ENCODE measurements at places on chromosomes 6 and 20. TPM values are rescaled to one million over a fixed set of nuclear protein-coding genes. Genes with fewer than 3 reads are reported as not detected.

The DLK2 gene
- polyA plus RNA-seq: 2.8 TPM

The ZC2HC1B gene
- not detected for polyA plus RNA-seq

The AVP gene
- polyA plus RNA-seq: not detected

The OPRM1 gene
- polyA plus RNA-seq: not detected

The TBCC gene
- polyA plus RNA-seq: 23.0 TPM

The TMEM151B gene
- not detected for polyA plus RNA-seq

The SAMD10 gene
- polyA plus RNA-seq: 4.1 TPM

The PPP1R16B gene
- polyA plus RNA-seq: not detected

The MAS1 gene
- polyA plus RNA-seq: not detected

The KIF25 gene
- not detected for polyA plus RNA-seq

The SOX4 gene
- 4.8 TPM for polyA plus RNA-seq

The ADGRB3 gene
- polyA plus RNA-seq: not detected

The APOBEC2 gene
- not detected for polyA plus RNA-seq

The ZNF165 gene
- polyA plus RNA-seq: 0.09 TPM

The SPATA25 gene
- polyA plus RNA-seq: 1.0 TPM

The FYN gene
- polyA plus RNA-seq: 30.8 TPM

The MYLK4 gene
- polyA plus RNA-seq: 0.07 TPM

The TSPO2 gene
- polyA plus RNA-seq: not detected

The SLC17A4 gene
- polyA plus RNA-seq: not detected

The TDRD6 gene
- not detected for polyA plus RNA-seq

The ECT2L gene
- polyA plus RNA-seq: not detected

The LRRC73 gene
- 0.31 TPM for polyA plus RNA-seq

The PSMB9 gene
- 12.8 TPM for polyA plus RNA-seq

The LGSN gene
- polyA plus RNA-seq: not detected

The FKBP1C gene
- 3.1 TPM for polyA plus RNA-seq

The OR2B6 gene
- not detected for polyA plus RNA-seq

The SOBP gene
- polyA plus RNA-seq: 0.99 TPM

The PRSS16 gene
- polyA plus RNA-seq: 0.39 TPM

The PCSK2 gene
- polyA plus RNA-seq: not detected

The BACH2 gene
- polyA plus RNA-seq: 1.4 TPM

The RIPOR3 gene
- 1.7 TPM for polyA plus RNA-seq

The OPRL1 gene
- 1.2 TPM for polyA plus RNA-seq

The HLA-DOA gene
- polyA plus RNA-seq: not detected

The CNKSR3 gene
- 6.7 TPM for polyA plus RNA-seq

The DEFB124 gene
- not detected for polyA plus RNA-seq

The OR2H1 gene
- polyA plus RNA-seq: not detected

The PBOV1 gene
- polyA plus RNA-seq: not detected

The YTHDF1 gene
- polyA plus RNA-seq: 22.6 TPM

The HLA-DQB1 gene
- polyA plus RNA-seq: not detected
